ENCODE measurements at places on chromosomes 4 and X.

DNA sequence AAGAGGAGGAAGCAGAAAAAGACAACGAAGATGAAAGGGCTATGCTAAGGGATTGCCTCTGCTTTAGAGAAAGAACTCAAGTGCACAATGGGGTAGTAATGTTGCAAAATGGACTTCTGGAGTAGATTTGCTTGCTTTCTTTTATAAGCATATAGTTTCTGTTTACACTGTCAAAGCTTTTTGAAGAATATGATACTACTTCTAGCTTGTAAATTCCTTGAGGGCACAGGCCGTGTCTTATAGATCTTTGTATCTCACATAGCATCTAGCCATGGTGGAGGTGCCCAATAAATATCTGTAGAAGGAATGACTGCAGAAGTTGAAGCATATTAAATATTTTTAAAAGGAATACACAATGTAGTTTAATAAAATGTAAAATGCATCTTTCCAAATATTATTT, 147.8 kb upstream of the ZIC3 start:
- no peak for DNase-seq

DNA sequence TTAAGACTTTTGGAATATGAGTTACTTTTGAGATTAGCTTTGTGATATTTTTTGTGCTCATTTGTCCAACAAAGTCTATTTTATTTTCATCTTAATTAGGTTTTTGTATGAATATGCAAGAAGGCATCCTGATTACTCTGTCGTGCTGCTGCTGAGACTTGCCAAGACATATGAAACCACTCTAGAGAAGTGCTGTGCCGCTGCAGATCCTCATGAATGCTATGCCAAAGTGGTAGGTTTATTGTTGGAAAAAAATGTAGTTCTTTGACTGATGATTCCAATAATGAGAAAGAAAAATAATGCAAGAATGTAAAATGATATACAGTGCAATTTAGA, 10.8 kb downstream of the ALB start:
- DNase-seq: no peak

DNA sequence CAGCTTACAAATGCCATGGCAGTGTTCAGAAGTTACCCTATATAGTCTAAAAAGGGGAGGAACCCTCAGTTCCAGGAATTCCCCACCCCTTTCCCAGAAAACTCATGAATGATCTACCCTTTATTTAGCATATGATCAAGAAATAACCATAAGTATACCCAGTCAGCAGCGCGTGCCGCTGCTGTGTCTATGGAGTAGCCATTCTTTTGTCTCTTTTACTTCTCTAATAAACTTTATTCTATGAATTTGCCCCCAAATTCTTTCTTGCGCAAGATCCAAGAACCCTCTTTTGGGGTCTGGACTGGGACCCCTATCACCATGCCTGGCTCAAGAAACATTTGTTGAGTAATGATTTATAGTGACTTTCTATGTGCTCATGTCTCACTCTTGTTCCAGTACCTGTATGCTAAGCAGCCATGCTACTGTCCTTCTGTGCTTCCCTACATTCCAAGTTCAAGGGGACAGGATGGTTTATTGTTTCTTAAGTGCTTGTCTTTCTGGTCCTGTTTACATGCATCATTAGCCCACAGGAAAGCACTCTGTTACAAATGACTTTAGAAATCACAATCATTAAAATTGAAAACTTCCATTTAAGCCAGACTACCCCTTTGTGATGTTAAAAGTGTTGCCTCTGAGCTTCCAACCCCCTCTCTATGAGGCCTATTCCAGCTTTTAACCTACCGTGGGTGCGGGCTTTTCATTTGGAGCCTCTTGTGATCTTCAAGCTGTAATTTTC, 63.4 kb upstream of the S100G start:
- no peak for DNase-seq

DNA sequence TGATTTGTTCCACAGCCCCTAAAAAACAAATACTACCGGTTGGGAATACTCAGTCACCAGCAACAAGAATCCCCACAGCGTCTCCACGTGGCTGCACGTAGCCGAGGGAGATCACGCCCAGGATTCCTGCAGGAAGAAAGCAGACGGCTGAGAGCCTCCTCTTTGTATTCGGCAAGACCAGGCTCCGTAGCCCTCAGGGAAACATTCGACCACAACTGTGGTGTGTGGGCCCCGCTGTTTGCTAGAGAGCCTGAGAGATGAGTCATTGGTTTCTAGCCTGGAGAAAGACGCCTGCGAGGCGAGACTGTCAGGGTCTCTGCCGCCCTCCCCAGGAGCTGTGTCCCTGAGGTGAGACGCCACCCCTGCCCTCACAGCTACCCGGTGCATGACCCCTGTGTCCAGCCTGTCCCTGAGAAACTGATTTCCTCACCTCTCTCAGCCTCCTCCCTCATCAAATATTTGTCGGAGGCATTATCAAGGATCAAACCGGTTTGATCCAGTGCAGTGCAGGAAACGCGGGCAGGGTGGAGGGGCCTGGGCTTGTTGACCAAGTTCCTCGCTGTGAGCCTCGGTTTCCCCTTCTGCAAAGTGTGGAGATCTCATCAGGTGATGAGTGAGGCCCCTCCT, 4.7 kb upstream of the S100P start:
- DNase-seq: peak; percentile 74

DNA sequence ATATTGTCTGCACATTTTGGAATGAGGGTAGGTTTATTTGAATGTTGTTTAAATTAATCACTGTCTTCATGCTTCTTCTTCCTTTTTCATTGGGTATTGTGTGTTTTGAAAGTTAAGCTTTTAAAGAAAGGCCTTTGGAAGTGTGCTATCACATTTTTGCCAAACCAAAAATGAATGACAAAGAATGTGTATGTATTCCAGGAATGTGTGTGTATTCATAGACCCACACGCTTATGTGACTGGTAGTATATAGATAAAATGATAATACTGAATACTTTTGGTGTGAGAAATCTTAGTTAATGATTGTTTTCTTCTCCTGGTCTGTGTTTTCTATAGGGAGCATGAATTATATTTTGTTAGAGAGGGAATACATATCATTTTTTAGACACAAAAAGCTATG, 404.4 kb downstream of the TLL1 start:
- DNase-seq: no peak

DNA sequence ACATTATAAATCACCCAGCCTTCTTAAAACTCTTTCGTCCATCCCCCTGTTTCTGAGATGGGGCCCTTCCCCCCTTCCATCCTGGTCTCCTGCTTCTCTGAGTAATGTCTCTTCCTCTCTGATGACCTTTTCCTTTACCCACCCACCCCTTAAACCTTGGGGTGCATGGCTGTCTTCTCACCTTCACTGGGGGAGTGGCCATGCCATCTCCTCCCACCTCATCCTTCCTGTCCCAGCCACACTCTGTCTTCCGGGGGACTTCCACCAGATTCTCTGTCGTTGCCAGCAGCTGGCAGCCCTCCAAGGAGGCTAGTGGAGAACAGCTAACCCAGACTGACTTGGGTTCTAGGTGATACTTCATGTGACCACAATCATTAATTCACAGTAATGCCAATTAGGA, 83.2 kb upstream of the SCML1 start:
- DNase-seq: peak; percentile 31

Data from CD4-positive, alpha-beta T cell treated with Interleukin-6 at 100 ng/mL for 8 hours (primary cell).